CD4-positive, CD25-positive, alpha-beta regulatory T cell (primary cell): ENCODE measurements at places on chromosomes 7 and 10. TPM values are rescaled to one million over a fixed set of nuclear protein-coding genes. Genes with fewer than 3 reads are reported as not detected.

DNA sequence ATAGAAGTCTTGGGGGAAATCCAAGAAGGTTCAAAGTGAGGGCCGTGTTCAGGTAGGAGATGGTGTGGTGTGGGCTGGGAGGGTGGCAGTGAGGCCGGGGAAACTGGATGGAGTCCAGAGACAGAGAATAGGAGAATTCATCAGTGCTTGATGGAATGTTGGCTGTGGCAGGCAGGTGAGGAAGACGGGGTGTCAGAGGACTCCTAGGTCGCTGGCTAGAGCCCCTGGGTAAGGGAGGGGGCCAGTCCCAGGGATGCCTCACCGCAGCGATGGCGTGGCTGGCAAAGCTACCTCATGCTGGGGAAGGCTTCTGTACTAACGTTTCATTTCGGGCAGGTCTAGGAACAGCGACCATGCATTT is 373.0 kb downstream of the RPS24 start:
- no peak for DNase-seq

- no peak for DNase-seq
Measured at GRCh38 chr10:122373721-122374120, 787 bp upstream of the PLEKHA1 start.

- peak; percentile 31 for DNase-seq
Measured at GRCh38 chr7:99562832-99563231, 4.4 kb downstream of the ZNF655 start.

GRCh38 chr10:76727038-76727437 is 910.6 kb downstream of the KCNMA1 start:
- no peak for DNase-seq

The C7orf25 gene
- total RNA-seq = 2.0 TPM

GRCh38 chr7:154440651-154441050 is 388.5 kb downstream of the DPP6 start:
- no peak for DNase-seq

DNA sequence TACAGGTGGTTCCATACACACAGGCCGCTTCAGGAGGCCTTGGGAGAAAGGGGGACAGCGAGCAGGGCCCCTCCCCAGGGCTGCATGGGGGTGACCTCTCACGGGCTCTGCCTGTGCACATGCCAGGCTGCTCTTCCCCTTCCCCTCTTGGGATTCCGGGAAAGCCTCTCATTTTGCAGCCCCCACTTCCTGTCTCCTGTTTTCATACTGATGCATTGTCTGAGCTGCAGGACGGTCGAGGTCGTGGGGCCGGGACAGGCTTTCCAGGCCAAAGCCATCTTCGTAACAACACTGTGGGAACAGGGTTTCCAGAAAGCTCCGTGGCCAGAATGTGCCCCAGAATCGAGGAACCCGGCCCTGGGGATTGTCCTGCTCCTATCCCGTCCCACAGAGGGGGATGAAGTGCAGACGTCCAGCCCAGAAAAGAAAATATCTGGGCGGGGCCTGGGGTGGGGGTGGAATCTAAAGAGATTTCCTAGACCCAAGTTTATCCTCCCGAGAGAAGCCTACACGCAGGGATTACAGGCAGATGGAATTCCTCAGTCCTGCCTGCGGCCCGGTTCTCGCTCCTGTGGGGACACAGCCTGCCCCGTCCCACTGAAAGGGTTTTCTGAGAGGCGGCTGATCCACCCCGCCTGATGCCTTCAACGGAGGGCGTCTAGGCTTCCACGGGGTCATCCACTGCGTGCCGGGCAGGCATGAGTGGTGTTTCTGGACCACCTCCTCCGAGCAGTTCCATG is 29.5 kb upstream of the DNAAF5 start:
- DNase-seq = no peak

The TAS2R41 gene
- 0.59 TPM for total RNA-seq

GRCh38 chr10:119336599-119336998 is 129.2 kb downstream of the GRK5 start:
- no peak for DNase-seq

The JCAD gene
- total RNA-seq = 0.05 TPM

DNA sequence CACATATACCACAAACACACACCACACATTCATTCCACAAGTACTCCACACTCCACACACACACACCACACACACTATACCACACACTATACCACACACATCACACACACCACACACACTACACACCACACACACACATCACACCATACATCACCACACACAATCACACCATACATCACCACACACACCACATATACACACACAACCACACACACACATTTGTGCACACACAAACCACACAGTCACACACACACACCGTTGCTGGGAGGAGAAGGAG is 112.8 kb downstream of the PTPN20 start:
- no peak for DNase-seq

- DNase-seq = no peak
Measured at GRCh38 chr7:89761173-89761572, 393.1 kb upstream of the STEAP1 start.

DNA sequence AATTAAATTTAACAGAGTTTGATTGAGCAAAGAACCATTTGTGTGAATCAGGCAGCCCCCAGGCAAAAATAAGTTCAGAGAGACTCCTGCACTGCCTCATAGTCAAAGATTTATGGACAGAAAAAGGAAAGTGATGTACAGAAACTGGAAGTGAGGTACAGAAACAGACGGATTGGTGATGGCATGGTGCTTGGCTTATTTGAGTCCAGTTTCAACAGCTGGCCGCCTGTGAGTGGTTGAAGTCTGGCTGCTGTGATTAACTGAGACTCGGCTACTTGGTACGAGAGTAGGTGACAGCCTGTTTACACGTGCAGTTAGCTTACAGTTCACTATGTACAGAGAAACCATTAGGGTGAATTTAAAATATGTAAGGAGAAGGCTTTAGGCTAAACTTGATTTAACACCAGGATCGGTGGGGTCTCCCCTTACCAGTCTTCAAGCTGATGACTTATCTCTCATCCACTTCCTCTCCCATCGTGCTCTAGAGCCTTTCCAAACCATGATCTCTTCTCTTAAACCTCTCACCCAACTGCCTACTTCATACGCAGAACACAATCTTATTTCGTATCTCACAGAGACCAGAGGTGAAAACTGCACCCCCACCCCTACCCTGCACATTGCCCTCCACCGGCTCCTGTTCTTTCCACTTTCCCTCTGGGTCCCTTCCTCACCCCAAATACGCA is 5.0 kb upstream of the MSMB start:
- DNase-seq = no peak

DNA sequence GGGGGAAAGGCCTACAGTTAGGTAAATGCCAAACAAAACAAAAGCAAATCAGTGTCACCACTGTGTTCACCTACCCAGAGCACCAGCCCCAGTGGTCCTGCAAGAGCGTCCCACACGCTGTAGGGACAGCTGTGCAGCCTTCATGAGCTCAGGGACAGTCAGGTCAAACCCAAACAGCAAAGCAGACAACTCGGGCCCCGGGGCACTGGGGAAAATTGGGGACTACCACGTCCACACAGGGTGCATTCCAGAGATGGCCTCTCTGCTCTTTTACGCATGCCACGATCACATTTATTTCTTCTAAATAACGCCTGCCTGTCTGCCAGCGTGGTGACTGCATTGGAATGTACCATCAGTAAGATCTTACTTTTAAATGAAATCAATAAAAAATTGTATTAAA is 21.7 kb downstream of the EBF3 start:
- DNase-seq = no peak

DNA sequence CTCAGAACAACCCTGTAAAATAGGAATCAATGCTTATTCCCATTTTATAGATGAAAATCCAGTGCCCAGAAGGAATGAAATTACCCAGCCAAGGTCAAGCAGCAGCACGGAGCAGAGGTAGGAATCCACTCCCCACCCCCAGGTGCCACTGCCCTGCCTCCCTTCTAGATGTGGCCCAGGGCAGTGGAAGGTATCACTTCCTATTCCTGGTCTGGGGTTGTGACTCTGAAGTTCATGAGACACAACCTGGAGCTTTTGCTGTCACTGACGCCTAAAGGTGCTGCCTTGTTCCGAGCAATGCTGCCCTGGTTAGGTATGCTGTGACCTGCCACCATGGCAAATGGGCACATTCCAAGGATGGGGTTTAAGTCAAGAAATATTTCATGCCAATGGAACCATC is 53.6 kb downstream of the PIK3AP1 start:
- DNase-seq = no peak

The GPC2 gene
- total RNA-seq = 7.0 TPM

The RPEL1 gene
- total RNA-seq = not detected

GRCh38 chr7:130156140-130156539 is 49.1 kb downstream of the TMEM209 start:
- DNase-seq = no peak

- DNase-seq = no peak
Measured at GRCh38 chr7:18494821-18495408, 634 bp upstream of the HDAC9 start.

- no peak for DNase-seq
Measured at GRCh38 chr10:102003541-102003940, 52.4 kb downstream of the ARMH3 start.

- no peak for DNase-seq
Measured at GRCh38 chr10:102281102-102281487, 35.8 kb downstream of the GBF1 start.

- no peak for DNase-seq
Measured at GRCh38 chr7:96059075-96059474, 262.8 kb downstream of the SLC25A13 start.

- DNase-seq = no peak
Measured at GRCh38 chr10:75466886-75467285, 35.5 kb downstream of the LRMDA start.

The ITGB8 gene
- total RNA-seq = 2.1 TPM

The PBLD gene
- 1.2 TPM for total RNA-seq

GRCh38 chr10:90195288-90195840 is 494.0 kb downstream of the KIF20B start:
- DNase-seq = no peak

DNA sequence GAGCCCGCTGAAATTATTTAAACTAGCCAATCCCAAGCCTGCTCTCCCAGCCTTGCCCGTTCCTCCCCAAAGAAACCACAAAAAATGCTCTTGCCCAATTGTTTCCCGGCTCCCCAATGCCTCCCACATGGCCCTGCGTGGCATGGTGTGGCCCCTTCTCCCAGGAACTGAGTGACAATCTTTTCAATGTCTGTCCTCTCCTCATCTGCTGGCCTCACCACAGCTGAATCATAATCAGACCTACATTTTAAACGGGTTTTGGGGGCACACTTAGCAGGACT is 201.5 kb downstream of the PRPF18 start:
- no peak for DNase-seq

DNA sequence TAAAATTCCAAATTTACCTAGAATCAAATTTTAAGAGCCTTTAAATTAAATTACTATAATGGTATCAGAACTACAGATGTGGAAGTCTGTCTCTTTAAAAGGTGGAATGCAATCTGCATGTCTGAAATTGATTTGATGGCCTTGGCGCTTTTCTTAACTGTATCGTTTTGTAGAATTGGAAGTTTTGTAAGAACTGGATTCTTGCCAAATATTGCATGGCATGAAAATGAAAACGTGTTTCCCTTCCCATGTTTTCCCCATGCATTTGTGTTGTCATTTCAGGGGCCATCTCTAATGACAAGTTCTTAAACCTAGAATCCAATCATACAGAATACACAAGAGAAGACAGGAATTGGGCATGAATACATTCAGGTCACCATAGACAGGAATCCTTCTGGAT is 162.5 kb downstream of the KIAA1217 start:
- DNase-seq = no peak

The GIMAP8 gene
- total RNA-seq = 8.0 TPM

The TMEM178B gene
- total RNA-seq = 0.10 TPM

GRCh38 chr10:1561731-1562337 is 175.5 kb downstream of the ADARB2 start:
- DNase-seq = no peak

DNA sequence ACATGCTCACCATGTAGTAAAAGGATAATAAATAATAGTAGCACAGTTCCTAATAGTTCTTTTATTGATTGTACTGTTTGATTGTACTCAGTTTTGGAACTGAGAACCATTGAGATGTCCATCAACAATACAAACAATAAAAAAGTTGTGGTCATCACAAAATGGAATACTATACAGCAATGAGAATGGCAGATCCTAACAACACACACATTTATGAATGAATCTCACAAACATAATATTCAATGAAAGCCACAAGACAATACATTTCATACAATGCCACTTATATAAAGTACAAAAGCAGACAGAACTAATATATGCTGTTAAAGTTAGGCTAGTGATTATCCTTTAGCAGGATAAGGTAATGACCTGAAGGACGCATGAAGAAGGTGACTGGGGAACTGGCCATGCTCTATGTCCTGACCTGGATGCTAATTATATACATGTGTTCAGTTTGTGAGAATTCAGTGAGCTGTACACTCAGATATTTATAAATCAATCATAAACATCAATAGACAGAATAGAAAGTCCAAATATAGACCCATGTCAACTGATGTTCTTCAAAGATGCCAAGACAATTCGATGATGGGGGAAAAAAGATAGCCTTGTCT is 70.0 kb downstream of the SMURF1 start:
- no peak for DNase-seq

DNA sequence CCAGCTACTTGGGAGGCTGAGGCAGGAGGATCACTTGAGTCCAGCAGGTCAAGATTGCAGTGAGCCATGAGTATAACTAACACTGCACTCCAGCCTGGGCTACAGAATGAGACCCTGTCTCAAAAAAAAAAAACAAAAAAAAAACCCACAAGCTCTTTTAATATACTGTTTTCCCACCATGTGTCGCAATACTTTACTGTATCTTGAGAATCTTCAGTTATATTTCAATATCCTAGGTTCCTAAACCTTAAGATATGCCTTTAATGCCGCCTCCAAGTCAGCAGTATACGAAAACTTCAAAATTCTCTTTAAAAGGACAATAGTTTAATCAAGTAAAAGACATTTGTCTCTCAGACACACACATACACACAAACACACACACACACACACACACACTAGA is 62.8 kb downstream of the TAF3 start:
- DNase-seq = no peak

DNA sequence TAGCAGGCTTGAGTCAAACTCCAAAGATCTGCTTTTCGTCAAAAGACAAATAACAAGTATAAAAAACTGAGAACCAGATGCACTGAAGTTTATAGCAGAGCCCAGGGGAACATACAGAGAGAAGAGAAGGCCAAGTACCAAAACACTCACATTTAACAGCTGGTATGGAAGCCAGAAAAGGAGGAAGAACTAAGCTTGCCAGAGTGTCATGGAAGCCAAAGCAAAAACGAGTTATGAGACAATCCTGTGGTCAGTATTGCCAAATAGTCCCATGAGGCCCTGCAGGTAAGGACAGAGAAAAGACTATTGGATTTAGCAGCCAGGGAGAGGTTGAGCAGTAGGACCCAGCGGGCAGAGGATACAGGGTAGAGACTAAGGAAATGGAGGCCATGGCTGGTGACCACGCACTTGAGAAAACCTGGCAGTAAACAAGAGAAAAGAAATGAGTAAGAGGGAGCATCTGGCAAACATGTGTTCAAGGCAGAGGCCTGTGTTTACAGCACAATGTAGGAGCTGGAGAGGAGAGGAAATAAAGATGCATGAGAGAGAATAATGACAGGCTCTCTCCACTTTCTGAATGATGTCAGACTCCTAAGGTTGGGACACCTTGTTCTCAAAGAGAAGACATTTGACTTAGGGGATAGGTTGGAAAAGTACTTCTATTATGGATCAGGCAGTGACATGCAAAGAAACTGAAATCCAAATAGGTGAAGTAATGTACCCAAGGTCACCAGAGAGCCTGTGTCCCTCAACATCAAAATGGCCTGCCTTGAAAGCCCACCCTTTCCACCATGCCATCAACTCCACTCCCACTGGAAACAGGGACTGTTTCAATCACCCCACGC is 9.1 kb downstream of the CREB3L2 start:
- no peak for DNase-seq

GRCh38 chr7:136061433-136061832 is 84.3 kb upstream of the MTPN start:
- DNase-seq = no peak

- no peak for DNase-seq
Measured at GRCh38 chr7:90933041-90933440, 331.2 kb upstream of the FZD1 start.
